ENCODE measurements at places on chromosomes 7 and 10.
A peak's percentile ranks its signal among the peaks of the same experiment; 100 is the strongest.

DNA sequence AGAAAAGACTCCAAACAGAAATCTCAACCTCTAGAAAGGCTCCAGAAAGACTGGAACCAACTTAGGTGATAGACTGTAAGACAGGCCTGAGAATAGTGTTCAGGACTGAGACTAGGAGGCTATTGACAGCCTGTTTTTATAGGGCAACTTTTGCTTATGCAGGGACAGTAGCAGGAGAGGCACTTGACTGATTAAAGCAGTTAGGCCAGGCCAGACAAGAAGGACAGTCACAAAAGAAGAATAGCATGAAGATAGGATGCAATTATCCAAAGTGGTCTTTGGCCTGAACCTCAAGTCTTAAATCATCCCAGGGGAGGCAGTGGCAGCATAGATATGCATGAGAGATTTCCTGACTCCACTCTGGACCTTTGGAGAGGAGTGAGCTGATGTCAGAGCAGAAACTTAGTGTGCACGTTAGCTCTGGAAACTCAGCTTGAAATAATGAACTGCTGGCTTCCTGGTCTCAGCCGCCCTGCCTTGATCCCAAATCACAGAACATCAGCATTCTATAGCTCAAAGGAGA lies 290.6 kb downstream of the SORCS3 start:
- DNase-seq, result no peak

DNA sequence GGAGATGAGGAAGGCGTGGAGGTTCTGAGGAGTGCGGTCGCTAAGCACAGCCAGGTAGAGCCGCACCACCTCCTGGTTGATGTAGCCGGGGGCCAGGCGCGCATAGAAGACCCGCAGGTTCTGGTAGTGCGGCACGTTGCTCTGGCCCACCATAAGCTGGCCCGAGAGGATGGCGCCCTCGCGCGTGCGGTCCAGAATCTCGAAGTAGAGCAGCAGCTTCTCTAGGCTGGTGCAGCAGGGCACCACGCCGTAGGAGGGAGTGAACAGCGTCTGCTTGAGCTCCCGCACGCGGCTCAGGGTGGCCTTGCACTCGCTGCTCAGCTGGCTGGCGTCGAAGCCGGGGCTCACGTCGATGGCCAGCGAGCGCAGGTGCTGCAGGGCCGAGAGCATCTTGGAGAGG lies 77.8 kb upstream of the TNRC18 start:
- DNase-seq, result no peak

- no peak for DNase-seq
These were observed 860 bp downstream of the EXOC6 start for GRCh38 chr10:92849234-92849525.

DNA sequence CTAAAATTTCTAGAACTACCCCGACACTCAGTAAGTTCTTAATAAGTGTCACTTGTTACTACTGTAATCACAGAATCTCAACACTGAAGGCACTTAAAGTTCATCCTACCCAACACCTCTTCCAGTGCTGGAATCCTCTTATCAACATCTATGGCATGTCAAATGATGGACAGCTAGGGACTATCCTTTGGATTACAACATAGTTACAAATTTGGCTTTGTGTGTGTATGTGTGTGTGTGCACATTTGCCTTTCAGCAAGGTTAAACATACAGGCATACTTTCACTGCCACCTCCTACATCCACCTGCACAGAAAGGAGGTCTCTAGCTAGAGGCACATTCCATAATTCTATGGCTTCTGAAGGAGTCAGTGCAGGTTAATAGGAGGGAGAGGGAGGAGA lies 25.8 kb downstream of the PTTG1IP2 start:
- no peak for DNase-seq

DNA sequence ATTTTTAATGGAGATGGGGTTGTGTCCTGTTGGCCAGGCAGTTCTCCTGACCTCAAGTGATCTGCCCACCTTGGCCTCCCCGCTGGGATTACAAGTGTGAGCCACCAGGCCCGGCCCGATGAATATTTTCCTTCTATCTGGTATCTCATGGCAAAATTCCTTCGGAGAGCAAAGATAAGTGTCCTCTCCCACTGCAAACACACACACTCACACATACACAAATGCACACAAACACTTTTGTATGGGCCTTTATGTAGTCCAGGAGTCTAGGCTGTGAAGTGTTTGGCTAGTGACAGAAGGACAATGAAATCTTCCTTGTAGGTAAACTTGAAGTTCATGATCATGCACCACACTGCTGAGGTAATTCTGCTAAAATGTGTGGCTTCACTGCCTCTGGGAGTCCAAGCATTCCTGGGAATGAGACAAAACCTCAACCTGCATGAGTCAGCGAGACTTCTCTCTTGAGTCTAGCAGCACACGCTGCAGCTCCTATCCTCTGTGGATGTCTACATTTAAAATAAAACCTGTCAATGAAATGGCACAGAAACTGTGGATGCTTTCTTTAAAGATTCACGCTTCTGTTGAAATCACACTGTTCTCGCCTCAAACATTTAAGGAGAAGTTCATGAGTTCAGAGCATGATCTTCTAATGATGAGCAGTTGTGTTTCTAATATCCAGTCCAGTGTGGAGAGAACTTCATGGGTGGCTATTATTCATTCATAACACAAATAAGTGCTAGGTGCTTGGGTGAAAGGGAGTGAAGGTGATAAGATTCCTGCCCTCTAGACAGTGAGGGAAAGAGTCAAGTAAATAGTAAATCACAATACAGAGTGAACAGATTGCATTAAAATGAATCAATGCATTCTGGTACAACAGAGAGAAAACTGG lies 96.5 kb downstream of the NRP1 start:
- DNase-seq, result peak; percentile 86

All from HS-27A (cell line).